ENCODE measurements at places on chromosomes 13 and 19. TPM values are rescaled to one million over a fixed set of nuclear protein-coding genes. Genes with fewer than 3 reads are reported as not detected.

CLEC4G gene
- 0.50 TPM for total RNA-seq

CEACAM21 gene
- 11.9 TPM for total RNA-seq

NLRP5 gene
- total RNA-seq = not detected

CCDC70 gene
- not detected for total RNA-seq

CAPN12 gene
- 1.1 TPM for total RNA-seq

PALM gene
- total RNA-seq = 48.8 TPM

GRCh38 chr19:3274942-3275582 lies 50.6 kb downstream of the CELF5 start:
- peaks cover 25% of the 10 kb centered on the region for H3K36me3 ChIP-seq
- no peak for DNase-seq
- H3K27ac ChIP-seq = no peak overlapping the region
- peaks cover 12% of the 10 kb centered on the region for H3K27me3 ChIP-seq

DNA sequence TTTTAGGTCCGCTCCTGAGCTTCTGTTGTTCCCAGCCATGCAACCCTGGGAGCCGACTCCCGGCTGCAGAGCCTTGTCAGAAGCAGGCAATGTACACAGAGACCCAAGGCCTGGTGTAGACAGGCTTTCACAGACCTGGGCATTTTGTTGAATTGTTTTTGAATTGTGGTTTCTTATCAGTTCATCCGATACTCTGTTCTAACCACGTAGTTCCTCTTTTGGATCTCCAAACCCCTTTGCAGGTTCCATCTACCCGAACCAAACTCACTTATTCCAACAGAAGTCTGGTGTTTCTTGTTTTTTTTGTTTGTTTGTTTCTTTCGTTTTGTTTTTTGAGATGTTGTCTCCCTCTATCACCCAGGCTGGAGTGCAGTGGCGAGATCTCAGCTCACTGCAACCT lies 6.3 kb upstream of the NLRP2 start:
- no peak for DNase-seq
- H3K4me3 ChIP-seq = no peak overlapping the region
- H3K4me1 ChIP-seq = no peaks in the 10 kb centered on the region
- no peak overlapping the region for H3K27ac ChIP-seq
- no peaks in the 10 kb centered on the region for H3K36me3 ChIP-seq

GRCh38 chr13:90545070-90545840 lies 802.2 kb upstream of the MIR17HG start:
- no peak for DNase-seq
- no peaks in the 10 kb centered on the region for H3K36me3 ChIP-seq
- H3K27ac ChIP-seq = no peak overlapping the region
- H3K4me3 ChIP-seq = no peak overlapping the region
- H3K27me3 ChIP-seq = no peaks in the 10 kb centered on the region

DNA sequence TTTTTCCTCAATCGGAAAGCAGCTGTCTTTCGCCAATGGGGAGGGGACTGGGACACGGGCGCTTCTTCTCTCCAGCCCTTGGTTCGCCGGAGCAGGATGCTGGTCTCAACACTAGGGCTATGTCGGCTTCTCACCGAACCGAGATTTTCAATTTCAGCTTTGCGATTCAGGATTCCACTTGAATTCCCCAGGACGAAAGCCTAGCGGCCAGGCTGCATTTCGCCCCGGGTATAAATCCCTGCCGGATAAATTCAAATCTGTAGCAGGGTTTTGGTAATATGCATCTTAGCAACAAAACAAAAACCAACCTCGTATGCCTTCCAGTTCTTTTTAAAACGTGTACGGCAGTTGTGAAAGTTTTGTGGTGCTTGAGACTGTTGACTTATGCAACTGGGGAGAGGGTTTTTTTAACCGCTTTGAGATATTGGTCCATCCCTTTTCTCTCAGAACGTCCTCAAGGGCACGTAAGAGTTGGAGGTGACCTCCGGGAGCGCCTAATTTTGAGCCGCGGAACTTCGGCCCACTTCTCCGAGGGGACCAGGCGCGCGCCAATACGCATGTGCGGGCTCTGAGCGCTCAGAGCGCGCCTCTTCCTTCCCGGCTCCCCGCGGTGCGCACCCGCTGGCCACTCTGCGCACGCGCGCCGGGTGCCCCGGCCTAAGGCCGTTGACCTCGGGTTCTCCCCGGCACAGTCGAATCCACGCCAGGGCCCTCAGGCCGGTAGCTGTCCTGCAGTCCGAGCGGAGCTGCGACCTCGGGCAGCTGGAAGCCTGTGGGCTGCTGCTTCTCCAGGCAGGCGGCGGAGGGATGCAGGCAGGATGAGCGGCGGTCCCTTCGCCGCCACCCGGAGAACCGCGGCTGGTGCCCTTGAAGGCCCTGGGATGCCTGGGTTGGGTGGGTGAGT lies 7.6 kb downstream of the POU4F1 start:
- peaks cover 90% of the 10 kb centered on the region for H3K27me3 ChIP-seq
- H3K4me3 ChIP-seq = peak overlapping the region; percentile 16
- H3K27ac ChIP-seq = no peak overlapping the region
- no peaks in the 10 kb centered on the region for H3K36me3 ChIP-seq
- peak; percentile 42 for DNase-seq

DNA sequence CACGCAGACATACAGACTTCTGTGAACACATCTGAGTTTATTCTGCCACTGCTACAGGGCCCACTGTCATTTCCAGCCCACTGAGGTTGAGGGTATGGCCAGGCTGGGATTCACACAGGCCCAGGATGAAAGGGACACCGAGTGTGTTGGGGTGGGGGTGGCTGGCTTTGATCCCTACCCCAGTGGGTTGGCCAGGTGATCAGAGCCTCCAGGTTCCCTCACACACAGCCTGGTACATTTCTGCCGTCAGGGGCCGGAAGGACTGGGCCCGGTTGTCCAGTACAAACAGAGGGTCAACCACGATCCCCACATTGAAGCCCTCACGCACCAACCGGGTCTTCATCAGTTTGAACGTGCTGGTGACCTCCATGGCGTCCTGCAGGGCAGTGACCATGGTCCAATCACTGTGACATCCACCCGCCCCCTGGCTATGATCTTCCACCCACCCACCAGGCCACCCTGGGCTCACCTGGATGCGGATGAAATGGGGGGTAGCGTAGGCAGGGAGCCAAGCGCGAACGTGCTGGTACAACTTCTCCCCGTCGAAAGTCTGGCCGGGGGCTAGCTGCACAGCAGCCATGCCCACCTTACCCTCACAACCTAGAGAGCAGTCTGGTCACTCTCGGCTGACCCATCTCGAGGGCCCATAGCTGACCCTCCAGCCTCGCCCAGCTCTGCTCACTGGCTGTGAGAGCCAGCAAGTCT lies 13.3 kb downstream of the SLC27A5 start:
- peaks cover 25% of the 10 kb centered on the region for H3K4me1 ChIP-seq
- DNase-seq = no peak
- H3K4me3 ChIP-seq = peak overlapping the region; percentile 57
- peak overlapping the region; percentile 47 for H3K27ac ChIP-seq
- H3K36me3 ChIP-seq = no peaks in the 10 kb centered on the region
- no peaks in the 10 kb centered on the region for H3K27me3 ChIP-seq

DNA sequence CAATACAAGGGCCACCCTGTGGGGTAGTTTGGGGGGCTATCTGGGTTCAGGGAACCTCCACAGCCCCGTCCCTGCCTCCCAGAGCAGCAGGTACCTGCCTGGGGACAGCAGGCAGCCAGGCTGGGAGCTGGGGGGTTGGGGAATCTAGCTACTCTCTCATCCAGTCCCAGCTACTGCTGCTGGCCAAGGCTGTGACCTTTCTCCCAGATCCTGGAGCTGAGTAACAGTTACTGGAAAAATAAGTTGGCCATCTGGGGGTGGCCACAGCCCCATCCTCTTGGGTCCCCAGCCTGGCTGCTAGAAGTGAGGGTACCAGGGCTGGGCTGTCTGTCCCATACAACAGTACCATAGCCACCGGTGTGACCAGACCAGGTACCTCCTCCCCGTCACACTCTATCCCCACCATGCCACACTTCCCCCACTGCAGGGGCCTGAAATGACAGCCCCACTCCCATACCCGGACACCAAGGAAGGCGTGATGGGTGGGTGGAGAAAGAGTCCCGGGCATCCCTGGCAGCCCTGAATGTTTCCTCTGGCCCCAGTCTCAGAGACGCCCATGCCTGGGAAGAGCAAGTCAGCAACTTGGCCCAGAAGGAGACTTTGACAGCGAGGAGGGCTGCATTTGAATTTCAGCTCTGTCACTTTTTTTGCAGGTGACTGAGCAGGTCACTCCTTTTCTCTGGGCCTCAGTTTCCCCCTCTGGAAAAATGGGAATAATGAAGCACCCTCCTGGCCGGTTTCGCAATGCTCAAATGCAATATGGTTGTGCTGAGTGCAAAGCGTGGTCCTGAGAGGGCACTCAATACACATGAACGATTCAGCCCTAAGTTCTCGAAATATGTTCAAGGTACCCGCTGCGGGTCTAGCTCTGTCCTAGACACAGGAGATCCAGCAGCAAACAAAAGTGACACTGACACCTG lies 30.7 kb upstream of the NFIC start:
- H3K4me1 ChIP-seq = peaks cover 26% of the 10 kb centered on the region
- no peak for DNase-seq
- peaks cover 8% of the 10 kb centered on the region for H3K27me3 ChIP-seq
- no peaks in the 10 kb centered on the region for H3K36me3 ChIP-seq
- H3K4me3 ChIP-seq = no peak overlapping the region
- H3K27ac ChIP-seq = no peak overlapping the region

DNA sequence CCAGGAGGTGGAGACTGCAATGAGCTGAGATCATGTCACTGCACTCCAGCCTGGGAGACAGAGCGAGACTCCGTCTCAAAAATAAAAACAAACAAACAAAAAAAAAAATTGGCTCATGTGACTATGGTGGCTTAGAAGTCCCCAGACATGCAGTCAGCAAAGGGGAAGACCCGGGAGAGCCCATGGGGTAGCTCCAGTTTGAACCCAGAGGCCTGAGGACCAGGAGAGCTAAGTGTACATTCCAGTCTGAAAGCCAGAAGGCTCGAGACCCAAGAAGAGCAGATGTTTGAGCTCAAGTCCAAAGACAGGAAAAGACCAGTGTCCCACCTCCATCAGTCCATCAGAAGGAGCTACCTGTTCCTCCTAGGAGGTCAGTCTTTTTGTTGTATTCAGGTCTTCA lies 175.2 kb downstream of the TSHZ3 start:
- no peak for DNase-seq
- H3K36me3 ChIP-seq = no peaks in the 10 kb centered on the region
- no peaks in the 10 kb centered on the region for H3K27me3 ChIP-seq
- no peak overlapping the region for H3K4me3 ChIP-seq
- H3K4me1 ChIP-seq = peaks cover 3% of the 10 kb centered on the region

DNA sequence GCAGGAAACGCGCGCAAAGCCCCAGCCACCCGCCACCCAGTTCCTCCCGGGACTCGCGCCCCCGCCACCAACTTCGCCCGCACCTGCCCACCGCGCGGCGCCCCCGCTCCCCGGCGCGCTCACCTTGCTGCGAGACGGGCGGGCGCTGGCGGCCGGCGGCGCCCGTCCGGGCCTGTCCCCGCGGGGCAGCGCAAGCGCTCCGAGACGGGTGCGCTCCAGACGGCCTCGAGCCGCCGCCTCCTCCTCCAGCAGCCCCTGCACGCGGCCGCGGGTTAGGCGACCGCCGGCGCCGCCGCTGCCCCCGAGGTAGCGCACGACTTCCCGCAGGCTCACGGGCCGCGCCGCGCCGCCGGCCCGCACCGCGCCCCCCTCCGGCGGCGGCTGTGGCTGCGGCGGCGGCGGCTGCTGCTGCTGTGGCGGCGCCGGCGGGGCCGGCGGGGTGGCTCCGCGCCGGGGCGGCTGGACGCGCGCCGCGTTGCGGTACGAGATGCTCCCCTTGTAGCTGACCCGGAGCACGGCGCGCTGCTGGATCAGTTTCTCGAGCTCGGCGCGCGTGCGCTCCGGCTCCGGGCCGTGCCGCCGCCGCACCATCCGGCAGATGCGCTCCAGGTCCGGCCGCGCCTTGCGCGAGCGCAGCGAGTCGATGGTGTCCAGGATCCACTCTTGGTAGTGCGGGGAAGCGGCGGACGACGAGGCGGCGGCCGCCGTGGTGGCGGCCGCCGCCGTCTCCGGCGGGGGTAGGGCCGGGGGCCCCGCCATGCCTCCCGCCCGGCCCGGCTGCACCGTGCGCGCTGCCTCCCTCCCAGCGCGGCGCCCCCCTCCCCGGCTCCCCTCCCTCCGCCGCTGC lies 666 bp downstream of the SAMD1 start:
- DNase-seq = no peak
- H3K27ac ChIP-seq = no peak overlapping the region
- H3K36me3 ChIP-seq = peaks cover 33% of the 10 kb centered on the region
- H3K27me3 ChIP-seq = no peaks in the 10 kb centered on the region
- peaks cover 20% of the 10 kb centered on the region for H3K4me1 ChIP-seq
- H3K4me3 ChIP-seq = peak overlapping the region; percentile 48

DNA sequence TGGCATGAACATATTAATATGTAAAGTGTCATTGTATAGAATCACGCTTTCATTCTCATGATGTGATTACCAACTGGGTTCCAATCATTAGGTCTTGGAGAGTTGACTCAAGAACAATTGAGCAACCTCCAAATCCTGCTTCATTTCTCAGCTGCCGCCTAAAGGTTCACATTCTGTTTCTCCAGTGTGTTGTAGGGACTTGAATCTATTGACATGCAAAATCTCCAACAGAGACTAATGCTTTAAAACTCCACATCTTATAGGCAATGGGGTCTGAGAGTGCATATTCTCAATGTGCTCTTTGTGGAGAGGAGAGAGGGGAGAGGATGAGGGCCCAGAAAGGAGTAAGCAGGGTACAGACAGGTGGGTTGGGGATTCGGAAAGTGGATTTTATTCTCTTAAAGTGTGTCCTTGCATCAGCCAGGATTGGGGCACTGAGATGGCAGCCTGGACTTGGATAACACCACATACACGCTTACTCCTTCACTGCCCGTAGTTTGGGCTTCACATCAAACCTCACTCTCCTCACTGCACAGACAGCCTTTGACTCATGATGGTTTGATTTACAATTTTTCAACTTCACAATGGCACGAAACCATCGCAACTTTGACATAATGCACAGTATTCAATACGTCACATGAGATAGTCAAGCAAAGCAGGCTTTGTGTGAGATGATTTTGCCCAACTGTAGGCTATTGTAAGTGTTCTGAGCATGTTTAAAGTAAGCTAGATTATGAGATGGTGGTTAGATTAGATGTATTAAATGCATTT lies 241.3 kb upstream of the IRS2 start:
- no peaks in the 10 kb centered on the region for H3K36me3 ChIP-seq
- no peak overlapping the region for H3K27ac ChIP-seq
- H3K4me3 ChIP-seq = no peak overlapping the region
- no peak for DNase-seq
- H3K27me3 ChIP-seq = no peaks in the 10 kb centered on the region
- H3K4me1 ChIP-seq = peaks cover 4% of the 10 kb centered on the region

GRCh38 chr19:43809762-43810696 lies 7.8 kb upstream of the LYPD5 start:
- H3K4me1 ChIP-seq = no peaks in the 10 kb centered on the region
- peak; percentile 40 for DNase-seq
- H3K27me3 ChIP-seq = no peaks in the 10 kb centered on the region
- no peak overlapping the region for H3K27ac ChIP-seq
- H3K36me3 ChIP-seq = no peaks in the 10 kb centered on the region
